Purkinje cell (primary cell): ENCODE measurements at places on chromosomes 6 and 20. TPM values are rescaled to one million over a fixed set of nuclear protein-coding genes. Genes with fewer than 3 reads are reported as not detected.

Gene GNRH2
- not detected in 2 replicates for polyA plus RNA-seq

Gene RGS17
- 3.1 and 5.8 TPM in 2 replicates for polyA plus RNA-seq

Gene C20orf202
- polyA plus RNA-seq, result 0.70 and 3.3 TPM in 2 replicates

Gene ATP9A
- polyA plus RNA-seq, result 7.5 and 15.6 TPM in 2 replicates

Gene FAM209B
- polyA plus RNA-seq, result 0.89 and 0.99 TPM in 2 replicates

Gene CLIC5
- 0.54 TPM in 1 of 2 replicates, not detected in the other for polyA plus RNA-seq

Gene MAS1
- 0.44 TPM in 1 of 2 replicates, not detected in the other for polyA plus RNA-seq

Gene NELFE
- 18.1 and 30.7 TPM in 2 replicates for polyA plus RNA-seq

Gene BAG2
- 2.9 and 4.8 TPM in 2 replicates for polyA plus RNA-seq

Gene NTSR1
- polyA plus RNA-seq, result not detected in 2 replicates

Gene ADGRF1
- not detected in 2 replicates for polyA plus RNA-seq

Gene MMP24
- 0.22 and 0.46 TPM in 2 replicates for polyA plus RNA-seq

Gene SLC44A4
- not detected in 2 replicates for polyA plus RNA-seq

Gene PHACTR1
- polyA plus RNA-seq, result 2.1 and 11.9 TPM in 2 replicates

Gene DPPA5
- polyA plus RNA-seq, result not detected in 2 replicates

Gene TBC1D32
- 33.3 and 37.9 TPM in 2 replicates for polyA plus RNA-seq

Gene PBOV1
- polyA plus RNA-seq, result not detected in 2 replicates

Gene SAMD5
- 0.35 and 0.62 TPM in 2 replicates for polyA plus RNA-seq

Gene CPXM1
- polyA plus RNA-seq, result not detected in 2 replicates
